Mammary epithelial cell (primary cell): ENCODE measurements at places on chromosomes 4 and X. TPM values are rescaled to one million over a fixed set of nuclear protein-coding genes. Genes with fewer than 3 reads are reported as not detected.

HPGDS gene
- not detected for polyA plus RNA-seq

S100P gene
- polyA plus RNA-seq, result 0.77 TPM

SULT1E1 gene
- 2.0 TPM for polyA plus RNA-seq

ITGB1BP2 gene
- polyA plus RNA-seq, result 0.49 TPM

USP17L28 gene
- not detected for polyA plus RNA-seq

TDO2 gene
- polyA plus RNA-seq, result not detected

HTN3 gene
- polyA plus RNA-seq, result not detected

PAK3 gene
- polyA plus RNA-seq, result 1.5 TPM

ZNF157 gene
- polyA plus RNA-seq, result 0.12 TPM

MAGEB5 gene
- polyA plus RNA-seq, result not detected

MAP3K15 gene
- 0.05 TPM for polyA plus RNA-seq

PAGE5 gene
- polyA plus RNA-seq, result not detected

PCGF3 gene
- 34.2 TPM for polyA plus RNA-seq

NKX3-2 gene
- polyA plus RNA-seq, result 0.03 TPM

STS gene
- polyA plus RNA-seq, result 2.0 TPM

ATP2B3 gene
- not detected for polyA plus RNA-seq

NPFFR2 gene
- polyA plus RNA-seq, result not detected

LUZP4 gene
- polyA plus RNA-seq, result not detected

CT45A3 gene
- not detected for polyA plus RNA-seq

TCEAL9 gene
- 45.9 TPM for polyA plus RNA-seq

PWWP3B gene
- 0.07 TPM for polyA plus RNA-seq

USP17L12 gene
- not detected for polyA plus RNA-seq

DCAF8L1 gene
- not detected for polyA plus RNA-seq

CXCL3 gene
- 9.0 TPM for polyA plus RNA-seq

CLTRN gene
- 1.4 TPM for polyA plus RNA-seq

ABCG2 gene
- polyA plus RNA-seq, result 3.1 TPM

SLC34A2 gene
- 0.08 TPM for polyA plus RNA-seq

IL3RA gene
- not detected for polyA plus RNA-seq
